ENCODE measurements at places on chromosomes 7 and 10.

- DNase-seq: no peak
Observed at GRCh38 chr10:113455947-113456346, 96.9 kb upstream of the HABP2 start.

DNA sequence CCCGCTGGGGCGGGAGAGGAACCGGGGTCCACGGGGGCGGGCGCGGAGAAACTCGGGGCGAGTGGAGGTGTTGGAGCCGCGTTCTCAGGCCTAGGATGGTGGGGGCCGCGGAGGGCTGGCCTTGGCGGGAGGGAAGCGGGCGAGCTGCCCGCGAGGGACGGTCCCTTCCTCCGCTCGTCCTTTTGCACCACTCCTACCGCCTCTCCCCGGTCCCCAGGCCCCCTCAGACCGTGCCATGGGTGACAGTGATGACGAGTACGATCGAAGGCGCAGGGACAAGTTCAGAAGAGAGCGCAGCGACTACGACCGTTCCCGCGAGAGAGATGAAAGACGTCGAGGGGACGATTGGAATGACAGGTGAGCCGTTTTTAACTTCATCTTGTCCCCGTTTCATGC lies 451 bp downstream of the SRRT start:
- no peak for DNase-seq

GRCh38 chr7:107212725-107213124 lies 43.9 kb downstream of the HBP1 start:
- DNase-seq: no peak

DNA sequence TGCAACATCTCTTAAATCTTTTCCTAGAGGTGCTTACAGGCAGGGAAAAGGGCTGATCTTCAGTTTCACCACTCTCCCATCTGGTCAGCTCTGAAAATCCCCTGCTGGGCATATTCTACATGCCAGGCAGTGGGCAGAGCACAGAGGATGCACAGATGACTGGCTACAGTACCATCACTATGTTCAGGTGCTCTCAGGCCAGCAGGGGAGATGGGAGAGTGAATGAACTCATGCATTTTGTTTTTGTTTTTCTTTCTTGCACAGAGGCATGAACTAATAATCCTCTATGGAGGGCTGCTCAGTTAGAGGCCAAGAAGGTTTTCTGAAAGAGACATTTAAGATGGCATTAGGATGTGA lies 19.3 kb downstream of the ELMO1 start:
- no peak for DNase-seq

DNA sequence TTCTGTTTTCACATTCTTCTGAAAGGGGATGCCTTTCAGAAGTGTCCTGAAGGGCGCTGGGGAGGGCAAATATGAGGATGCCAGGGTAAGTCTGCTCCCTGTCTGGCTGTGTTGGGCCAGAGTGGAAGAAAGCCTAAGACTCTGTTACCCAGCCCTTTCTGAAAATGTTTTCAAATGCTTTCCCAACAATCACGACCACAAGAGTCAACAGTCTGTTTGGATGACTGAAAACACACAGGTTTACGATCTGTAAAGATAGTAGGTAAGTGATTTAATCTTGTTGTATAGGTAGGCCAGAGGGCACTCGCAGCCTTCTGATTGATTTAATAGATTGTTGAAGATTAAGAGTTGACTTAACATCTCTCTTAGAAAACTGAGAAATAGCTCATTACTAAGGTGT lies 13.2 kb downstream of the SGPL1 start:
- no peak for DNase-seq

GRCh38 chr7:159108941-159109652 lies 35.6 kb downstream of the VIPR2 start:
- DNase-seq: no peak

DNA sequence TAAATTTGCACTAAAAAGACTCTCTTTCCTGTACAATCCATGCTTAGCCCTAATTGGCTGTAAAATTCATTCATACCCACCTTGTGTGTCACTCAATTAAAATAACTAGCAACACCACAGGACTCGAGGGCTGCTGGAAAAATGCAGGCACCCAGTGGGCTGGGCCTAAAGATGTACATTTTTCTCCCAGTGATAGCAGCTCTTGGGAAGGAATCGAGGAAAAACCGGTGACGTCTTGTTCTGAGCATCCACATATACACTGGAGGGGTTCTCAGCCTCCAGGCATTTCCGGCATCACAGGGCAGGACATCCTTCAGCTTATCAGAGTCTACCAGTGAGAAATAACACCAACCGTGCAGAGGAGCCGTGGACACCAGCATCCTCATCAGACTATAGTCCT lies 85.8 kb upstream of the PITRM1 start:
- no peak for DNase-seq

DNA sequence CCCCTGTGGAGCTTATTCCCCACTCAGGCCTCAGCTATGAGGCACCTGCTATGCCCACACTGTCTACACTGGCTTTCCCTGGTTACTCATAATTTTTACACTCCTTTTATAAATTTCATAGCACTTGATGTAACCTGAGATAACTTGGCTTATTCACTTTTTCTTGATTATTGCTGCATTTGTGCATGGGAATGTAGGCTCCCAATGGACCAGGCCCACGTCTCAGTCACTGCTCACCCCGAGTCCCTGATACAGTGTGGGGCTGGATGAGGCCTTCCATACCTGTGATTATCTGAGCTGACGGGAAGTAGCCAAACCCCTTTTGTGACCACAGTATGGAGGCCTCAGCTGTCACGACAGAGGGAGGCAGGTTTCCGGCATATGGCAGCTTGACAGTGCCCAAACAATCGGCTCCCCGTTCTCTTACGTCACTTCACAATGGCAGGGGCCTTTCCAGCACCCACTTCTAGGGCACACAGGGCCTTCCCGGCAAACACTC lies 645.3 kb downstream of the ACTR3B start:
- no peak for DNase-seq

DNA sequence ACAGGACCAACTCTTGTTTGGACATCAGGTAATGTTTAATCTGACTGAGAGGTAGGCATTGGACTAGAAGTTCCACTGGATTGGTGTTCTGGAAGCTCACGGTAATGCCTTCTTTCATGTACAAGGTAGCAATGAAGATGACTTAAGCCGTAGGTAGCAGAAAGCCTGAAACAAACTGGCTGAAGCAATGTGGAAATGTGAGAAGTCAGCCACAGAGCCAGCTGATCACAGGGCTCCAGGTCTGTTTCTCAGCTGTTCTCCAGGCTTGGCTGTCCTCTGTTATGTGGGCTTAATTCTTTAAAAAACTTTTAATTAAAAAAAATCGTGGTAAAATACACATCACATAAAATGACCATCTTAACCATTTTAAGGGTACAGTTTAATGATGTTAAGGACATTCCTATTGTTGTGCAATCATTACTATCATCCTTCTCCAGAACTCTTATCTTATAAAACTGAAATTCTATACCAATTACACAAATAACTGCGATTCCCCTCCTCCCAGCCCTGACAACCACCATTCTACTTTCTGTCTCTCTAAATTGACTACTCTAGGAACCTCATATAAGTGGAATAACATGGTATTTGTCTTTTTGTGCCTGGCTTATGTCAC lies 101.4 kb upstream of the ZNF32 start:
- DNase-seq: no peak

DNA sequence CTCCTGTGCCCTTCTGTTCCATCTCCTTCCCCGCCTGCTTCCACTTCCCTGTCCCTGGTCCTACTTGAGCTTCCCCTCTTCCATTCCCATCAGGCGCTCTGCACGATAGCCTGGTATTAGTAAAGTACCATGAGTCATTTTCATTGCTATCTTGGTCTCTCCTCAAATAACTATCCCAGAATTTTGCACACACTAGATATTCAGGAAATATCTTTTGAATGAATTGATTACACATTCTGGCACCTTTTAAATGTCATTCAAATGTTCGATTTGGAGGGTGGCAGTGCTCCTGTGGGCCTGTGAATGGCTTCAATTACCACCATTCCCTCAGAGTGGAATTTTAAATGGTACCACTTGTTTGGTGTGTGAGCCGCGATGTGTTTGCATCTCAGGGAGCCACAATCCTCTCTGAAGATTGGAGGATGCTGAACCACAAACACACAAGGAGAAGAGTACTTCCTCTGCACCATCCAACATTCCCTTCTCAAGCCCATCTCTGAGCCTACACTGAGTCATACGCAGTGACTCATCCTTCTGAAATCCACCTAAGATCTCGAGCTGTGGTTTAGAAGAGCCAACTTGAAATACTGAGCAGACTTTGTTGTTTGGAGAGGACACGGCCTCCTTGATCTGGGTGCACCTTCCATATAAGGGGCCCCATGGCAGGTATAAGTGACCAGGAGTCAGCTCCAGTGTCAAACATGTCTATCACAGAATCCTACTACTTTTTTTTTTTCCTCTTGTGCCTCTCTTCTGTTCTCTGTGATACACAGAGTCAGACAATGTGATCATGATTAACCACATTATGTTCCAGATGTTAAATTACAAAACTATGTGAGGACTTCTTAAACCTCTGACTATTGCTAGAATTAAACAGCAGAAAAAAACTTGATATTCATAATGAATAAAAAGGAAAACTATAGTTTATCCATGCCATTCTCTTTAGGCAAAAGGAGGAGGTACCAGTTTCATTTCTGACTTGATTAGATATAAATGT lies 81.9 kb downstream of the BMPER start:
- DNase-seq: no peak

- no peak for DNase-seq
Observed at GRCh38 chr10:47381103-47381395, 3.0 kb downstream of the ZNF488 start.

DNA sequence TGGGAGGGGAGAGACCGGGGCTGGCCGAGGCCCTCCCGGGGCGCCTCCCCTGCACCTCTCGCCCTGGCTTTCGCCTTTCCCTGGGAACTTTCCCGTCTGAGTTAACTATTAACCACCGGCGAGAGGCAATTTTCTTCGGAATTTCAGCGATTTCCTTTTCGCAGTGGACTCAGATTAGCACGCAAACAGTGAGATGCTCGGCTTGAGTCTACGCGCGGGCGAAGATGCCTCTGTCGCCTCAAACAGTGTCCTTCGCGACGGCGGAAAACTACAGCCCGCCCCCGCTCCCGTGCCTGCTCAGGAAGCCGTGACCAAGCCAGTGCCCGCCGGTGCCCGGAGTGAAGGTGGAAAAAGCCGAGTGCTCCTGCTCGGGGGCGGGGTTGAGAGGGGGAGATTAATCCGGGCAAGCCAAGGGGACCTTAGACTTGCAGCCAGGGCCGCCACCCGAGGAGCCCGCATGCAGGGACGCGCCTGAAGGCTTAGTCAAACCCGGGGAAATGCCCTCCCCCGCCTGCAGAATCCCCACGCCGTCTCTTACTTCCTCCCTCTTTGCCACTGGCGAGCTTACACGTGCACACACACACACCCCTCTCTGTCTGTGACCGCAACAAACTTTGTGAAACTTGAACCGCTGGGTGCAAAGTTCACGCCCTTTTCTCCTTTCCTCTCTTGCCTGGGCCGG lies 14.5 kb upstream of the PAX2 start:
- no peak for DNase-seq

DNA sequence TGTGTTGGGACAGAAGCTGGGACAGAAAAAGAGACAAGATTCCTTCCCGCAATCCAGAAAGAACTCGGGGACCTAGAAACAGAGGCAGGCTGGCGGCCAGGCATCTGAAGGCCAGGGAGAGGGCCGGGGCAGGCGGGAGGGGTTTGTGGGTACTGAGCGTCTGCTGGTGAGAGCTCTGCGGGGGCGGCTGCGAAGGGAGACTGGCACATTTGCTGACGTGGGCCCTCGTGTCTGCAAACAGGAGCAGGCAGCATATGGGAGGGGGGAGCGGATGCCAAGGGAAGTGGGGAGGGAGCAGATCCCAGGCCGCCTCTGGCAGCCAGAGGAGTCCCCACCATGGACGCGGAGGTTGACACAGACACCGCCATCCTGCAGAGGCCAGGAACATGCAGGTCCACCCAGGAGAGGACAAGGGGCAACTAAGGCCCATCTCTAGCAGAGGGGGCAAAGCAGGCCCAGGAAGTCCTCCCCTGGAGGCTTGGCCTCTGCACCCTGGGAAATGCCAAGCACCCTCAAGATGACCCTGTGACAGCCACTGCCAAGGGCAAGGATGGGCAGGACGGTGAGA lies 32.2 kb downstream of the KCNH2 start:
- DNase-seq: no peak

GRCh38 chr7:79319369-79319768 lies 134.1 kb downstream of the MAGI2 start:
- DNase-seq: no peak

- peak; percentile 37 for DNase-seq
Observed at GRCh38 chr7:99525713-99526440, 21.4 kb downstream of the ZKSCAN5 start.

DNA sequence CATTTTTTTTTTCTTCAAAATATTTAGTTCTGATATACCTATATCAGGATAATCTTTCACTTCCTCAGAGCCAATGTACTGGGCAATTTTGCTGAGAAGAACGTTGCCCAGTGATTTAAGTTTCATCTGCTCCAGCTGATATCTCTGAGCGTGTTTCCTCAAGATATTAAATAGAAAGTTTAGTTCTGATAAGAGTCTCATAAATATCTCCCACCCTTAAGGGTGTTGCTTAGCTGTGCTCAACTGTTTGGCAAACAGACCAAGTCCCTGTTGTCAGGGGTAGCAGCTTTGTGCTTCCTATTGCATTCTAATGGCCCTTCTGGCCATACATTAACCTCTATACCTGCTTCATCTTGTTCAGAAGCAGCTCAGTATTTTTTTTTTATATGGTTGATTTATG lies 84.7 kb upstream of the GPR141 start:
- no peak for DNase-seq
